ENCODE measurements at places on chromosomes 6 and 20.

DNA sequence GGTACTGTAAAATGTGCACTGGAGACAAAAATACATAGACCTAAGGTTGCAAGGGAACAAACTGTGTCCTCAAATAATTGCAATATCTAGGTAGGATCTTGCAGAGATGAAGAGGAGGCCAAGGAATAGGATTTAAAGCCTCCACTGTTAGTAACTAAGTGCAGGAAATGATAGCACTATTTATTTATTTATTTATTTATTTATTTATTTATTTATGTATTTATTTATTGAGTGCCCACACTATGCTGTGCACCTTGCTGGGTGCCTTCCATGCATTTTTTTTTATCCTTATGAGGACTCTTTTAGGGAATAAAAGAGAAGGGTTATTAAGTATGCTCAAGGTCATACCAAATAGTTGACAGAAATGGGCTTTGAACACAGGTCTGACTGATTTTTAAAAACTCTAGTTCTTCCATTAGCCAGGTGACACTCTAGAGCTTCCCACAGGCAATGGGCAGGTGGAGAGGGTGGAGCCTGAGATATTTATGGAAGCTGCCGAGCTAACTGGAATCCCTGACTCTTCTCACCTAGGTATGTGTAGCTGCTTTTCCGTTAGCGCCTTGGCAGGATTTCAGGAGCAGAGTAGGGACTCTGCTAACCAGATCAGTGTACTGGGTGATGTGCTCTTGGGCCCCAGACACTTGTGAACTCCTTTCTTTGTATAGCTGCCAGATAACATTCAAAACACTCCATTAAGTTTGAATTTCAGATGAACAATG lies 12.8 kb upstream of the NUP153 start:
- DNase-seq = no peak

DNA sequence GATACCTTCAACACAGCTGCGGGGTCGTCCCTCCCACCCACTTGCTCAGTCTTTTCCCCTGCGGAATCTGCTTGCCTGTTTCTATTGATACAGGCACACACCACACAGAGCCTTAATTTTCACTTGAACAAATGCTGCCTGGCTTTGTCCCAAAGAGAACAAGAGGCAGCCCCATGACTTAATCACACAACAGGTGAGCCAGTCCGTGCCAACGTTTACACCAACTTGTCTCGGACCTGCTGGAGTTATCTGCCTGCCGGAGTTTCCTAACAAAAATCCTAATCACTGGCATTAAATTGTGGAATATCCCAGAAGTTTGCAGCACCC lies 186.8 kb upstream of the RREB1 start:
- peak; percentile 73 for DNase-seq

DNA sequence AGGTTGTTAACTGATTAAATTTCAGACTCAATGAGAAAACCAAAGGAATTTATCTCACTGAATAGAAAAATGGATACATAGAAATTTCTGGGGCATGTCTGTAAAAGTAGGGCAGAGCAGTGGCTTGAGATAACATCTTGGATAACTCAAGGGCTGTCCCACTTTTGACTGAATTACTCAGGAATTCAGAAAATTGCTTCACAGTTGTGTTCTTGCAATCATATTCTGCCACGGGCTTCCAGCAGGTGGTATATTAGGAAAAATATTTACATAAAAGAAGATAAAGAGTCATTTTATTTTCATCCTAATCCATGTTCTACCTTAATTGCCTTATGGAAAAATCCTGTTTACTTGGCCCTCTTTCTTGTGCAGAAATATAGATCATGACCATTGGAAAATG lies 156.4 kb upstream of the AKIRIN2 start:
- DNase-seq = no peak

DNA sequence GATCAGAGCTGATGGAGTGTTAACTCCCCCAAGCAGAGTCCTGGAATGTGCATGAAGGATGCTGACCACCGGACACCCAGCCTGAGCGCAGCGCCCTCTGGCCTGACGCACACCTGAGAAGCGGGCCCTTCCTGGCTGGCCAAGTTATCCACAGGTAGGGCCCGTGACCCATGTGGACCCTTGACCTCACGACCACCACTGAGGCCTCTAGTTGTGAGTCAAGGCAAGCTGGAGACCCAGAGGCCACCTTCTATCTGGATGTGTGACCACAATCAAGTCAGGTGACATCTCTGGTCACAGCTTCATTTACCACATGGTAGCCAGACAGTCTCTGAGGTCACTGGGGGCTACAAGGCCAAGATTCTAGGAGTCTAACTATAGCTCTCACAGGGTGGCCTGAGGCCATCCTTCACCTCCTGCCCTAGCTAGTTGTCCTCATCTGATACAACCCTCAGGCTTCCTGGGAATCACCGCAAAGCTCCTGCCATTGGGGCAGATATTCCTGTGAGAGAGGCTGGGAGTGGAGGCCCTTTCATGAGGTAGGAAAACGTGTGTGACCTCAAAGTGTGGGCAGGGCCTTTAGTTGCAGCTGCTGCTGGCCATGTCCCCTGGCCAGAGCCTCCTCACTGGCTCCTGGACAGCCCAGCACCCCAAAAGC lies 53.1 kb downstream of the DSTN start:
- DNase-seq = no peak

- DNase-seq = no peak
These were observed 6.0 kb upstream of the SOX18 start for GRCh38 chr20:64055396-64055892.

DNA sequence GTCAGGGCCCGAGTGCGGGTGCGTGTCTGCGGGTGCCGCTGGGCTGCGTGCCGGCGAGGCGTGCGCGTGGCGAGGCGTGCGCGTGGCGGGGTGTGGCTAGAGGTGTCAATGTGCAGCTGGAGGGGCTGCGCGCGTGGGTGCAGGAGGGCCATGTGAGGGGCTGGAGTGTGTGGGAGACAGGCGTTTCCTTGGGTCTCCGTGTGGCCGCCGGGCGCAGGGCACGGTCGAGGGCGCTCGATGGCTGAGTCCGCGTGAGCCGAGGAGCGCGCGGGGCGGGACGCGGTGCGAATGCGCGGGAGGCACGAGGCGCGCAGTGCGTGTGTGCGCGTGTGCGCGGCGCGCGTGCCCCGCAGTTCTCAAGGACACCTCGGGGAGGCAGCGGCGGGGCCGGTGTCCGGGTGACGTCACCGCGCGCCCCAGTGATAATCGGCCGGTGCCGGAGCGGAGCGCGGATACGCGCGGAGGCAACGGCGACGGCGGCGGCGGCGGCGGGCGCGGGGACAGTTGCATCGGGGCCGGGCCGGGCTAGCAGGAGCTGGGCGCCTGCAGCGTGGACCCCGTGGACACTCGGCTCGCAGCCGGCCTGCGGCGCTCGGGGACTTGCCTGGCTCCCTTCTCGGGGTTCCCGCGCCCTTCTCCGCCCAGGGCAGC lies 38.7 kb downstream of the YTHDF1 start:
- no peak for DNase-seq

- no peak for DNase-seq
These were observed 3.8 kb downstream of the PTPRT start for GRCh38 chr20:43185901-43186300.

GRCh38 chr6:147131532-147132128 lies 72.6 kb upstream of the STXBP5 start:
- DNase-seq = no peak

DNA sequence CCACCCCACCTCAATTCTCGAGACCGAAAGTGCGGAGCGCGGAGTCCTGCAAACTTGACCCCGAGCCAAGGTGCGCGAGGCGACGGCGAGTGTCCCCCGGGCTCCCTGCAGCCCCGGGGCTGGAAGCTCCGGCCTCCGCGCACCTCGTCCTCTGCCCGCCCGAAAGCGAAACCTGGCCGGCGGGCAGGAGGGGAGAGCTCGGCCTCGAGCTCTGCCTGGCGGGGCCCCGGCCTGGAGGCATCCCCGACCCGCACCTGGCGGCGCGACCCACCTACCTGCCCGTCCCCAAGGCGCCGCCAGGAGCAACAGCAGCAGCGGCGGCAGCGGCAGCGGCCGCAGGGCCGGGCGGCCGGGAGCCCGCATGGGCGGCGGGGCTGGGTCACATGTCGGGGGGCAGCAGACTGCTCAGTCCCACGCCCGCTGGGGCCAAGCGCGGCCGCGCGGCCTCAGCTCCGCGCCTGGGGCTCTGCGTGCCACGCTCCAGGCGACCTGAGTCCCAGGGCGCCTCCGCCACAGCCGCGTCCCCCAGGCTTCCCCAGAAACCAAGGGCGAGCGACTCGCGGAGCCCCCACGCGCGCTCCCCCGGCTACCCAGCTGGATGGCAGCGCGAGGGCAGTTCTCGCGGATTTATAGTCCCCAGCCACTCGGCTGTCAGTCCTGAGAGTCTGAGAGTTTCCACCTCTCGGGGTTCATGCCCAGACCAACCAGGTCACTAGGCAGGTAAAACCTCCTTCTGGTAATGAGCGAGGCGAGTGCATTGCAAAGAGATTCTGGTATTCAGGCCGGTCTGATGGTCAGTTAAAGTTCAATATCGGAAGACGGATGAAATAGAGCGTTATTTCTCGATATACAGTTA lies at the start of gene IL20RA:
TSS of gene IL20RA (minus strand) at position 600 of the 856 bp plus-strand sequence. CDS start at position 363, 237 bp downstream.
- DNase-seq = peak; percentile 19

- no peak for DNase-seq
These were observed 139.8 kb downstream of the LY86 start for GRCh38 chr6:6728169-6728941.

- DNase-seq = no peak
These were observed 51.9 kb upstream of the SEC63 start for GRCh38 chr6:108009894-108010293.

DNA sequence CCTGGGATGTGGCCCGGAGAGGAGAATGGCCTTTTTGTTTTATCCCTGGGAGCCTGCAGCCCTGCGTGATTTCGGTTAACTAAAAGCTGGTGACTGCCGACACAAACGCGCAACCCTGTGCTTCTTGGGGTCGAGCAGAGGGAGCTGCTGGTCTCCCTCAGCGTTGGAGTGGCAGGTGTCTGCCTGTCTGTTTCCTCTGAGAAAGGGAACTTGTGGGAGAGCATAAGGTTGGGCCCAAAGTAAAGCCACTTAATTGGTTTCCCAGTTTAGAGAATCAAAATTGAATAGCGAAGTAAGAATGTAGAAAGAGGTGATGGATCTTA lies 500 bp downstream of the LTV1 start:
- no peak for DNase-seq

DNA sequence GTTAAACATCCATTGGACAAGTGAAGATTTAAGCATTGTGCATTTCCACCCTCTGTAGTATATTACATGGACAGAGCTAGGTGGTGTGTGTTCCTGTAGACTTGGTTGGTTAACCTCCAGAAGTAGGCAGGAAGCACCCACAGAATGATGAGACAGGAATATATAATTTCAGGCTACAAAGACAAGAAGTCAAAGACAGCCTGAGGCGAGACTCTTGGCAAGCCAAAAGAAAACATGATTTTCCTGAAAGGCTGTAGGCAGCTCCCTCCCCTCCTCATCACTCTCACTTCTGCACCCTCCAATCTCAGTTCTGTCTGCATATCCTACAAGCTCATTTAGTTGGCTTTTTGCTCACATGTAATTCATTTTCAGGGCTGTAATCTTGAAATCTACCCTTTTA lies 110.0 kb upstream of the SLC35B3 start:
- DNase-seq = no peak

DNA sequence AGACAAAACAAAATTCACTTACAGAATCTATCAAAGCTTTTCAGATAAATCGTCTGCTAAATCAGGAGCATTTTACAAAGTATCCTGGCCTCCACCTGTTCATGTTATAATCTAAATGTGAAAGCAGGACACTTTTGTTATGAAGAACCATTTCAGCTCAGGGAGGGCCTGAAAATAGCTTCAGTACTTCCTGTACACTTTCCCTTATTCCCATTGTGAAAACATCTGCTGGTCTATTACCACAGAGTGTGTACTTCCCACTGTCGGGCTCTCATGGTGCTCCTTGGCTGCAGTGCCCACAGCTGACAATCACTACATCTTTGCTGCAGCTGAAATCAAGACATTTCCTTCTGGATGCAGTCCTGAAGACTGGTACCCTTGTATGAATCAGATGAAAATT lies 128.1 kb downstream of the OPRM1 start:
- DNase-seq = no peak

GRCh38 chr6:133631421-133631820 lies 257.5 kb upstream of the TCF21 start:
- DNase-seq = no peak

- DNase-seq = no peak
These were observed 226.6 kb downstream of the HACE1 start for GRCh38 chr6:104633125-104633524.

DNA sequence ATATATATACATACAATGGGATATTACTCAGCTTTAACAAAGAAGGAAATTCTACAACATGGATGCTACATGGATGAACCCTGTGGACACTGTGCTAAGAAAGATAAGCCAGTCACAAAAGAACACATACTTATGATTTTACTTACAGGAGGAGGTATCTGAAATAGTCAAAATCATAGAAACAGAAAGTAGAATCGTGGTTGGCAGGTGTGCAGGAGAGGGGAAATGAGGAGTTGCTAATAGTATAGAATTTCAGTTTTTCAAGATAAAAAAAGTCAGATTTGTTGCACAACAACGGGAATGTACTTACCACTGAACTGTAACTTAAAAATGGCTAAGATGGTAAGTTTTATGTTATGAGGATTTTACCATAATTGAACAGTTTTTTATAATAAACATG lies 706.3 kb downstream of the TFAP2A start:
- no peak for DNase-seq

- DNase-seq = no peak
These were observed 117.5 kb downstream of the KCNQ5 start for GRCh38 chr6:72739368-72739779.

DNA sequence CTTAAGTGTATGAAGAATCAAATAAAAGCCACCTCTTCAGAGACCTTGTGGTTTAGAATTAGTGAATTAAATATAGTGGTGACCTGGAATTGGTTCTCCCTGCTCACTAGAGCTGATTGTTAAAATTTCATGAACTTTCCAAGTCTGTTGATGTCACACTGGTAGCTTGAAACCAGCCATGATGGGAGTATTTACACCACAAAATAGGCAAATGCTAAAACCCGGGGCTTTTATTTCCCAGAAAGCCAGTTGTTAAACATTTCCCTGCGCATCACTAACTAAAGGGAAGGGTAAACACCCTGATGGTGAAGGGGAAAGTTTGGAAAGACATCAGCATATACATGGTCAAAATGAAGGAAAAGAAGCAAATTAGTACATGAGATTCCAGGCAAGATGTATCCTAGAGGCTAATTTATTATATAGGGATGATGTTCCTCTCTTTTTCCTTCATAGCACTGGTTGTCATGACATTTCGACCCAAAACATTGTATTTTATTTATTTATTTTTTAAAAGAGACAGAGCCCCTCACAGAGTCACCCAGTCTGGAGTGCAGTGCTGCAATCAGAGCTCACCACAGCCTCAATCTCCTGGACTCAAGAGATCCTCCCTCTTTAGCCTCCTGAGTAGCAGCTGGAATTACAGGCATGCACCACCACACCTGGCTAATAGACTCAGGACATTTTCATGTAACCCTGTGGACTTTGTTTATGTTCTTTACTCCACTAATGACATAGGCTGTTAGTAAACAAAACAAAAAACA lies 123.2 kb downstream of the RIN2 start:
- DNase-seq = no peak

DNA sequence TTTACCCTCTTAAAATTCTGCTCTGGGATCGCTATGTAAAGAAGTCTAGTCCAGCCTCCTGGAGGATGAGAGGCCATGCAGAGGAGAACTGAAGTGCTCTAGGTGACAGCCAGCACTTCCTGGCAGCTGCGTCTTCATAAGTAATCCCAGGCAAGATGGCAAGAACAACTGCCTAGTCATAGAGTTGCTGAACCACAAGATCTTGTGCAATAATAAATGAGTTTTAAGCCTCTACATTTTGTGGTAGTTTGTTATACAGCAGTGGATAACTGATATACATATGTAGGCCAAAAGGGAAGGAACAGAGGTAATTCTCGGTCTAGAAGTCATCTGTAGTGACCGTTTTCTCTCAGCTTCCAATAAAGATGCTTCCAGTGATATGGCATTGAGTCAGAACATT lies 103.8 kb upstream of the FLRT3 start:
- DNase-seq = no peak

GRCh38 chr6:118679327-118679901 lies 28.0 kb upstream of the CEP85L start:
- DNase-seq = no peak
